ENCODE measurements at places on chromosomes 11 and 22. TPM values are rescaled to one million over a fixed set of nuclear protein-coding genes. Genes with fewer than 3 reads are reported as not detected.

The ADM gene
- 2,760 TPM for total RNA-seq

The PPME1 gene
- 26.1 TPM for total RNA-seq

The OR2AG2 gene
- total RNA-seq = 0.12 TPM

The CHADL gene
- total RNA-seq = 1.7 TPM

The SNX19 gene
- 129 TPM for total RNA-seq

The KDELR3 gene
- 124 TPM for total RNA-seq

The ALKBH8 gene
- total RNA-seq = 9.9 TPM

The RFPL3 gene
- not detected for total RNA-seq

The ZC3H7B gene
- 120 TPM for total RNA-seq

The LMO2 gene
- not detected for total RNA-seq

The BACE1 gene
- 39.3 TPM for total RNA-seq

The PLAAT5 gene
- total RNA-seq = not detected

The BEST1 gene
- total RNA-seq = 5.5 TPM

Data from hair follicle dermal papilla cell (primary cell).